ENCODE measurements at places on chromosomes 7 and 10.

DNA sequence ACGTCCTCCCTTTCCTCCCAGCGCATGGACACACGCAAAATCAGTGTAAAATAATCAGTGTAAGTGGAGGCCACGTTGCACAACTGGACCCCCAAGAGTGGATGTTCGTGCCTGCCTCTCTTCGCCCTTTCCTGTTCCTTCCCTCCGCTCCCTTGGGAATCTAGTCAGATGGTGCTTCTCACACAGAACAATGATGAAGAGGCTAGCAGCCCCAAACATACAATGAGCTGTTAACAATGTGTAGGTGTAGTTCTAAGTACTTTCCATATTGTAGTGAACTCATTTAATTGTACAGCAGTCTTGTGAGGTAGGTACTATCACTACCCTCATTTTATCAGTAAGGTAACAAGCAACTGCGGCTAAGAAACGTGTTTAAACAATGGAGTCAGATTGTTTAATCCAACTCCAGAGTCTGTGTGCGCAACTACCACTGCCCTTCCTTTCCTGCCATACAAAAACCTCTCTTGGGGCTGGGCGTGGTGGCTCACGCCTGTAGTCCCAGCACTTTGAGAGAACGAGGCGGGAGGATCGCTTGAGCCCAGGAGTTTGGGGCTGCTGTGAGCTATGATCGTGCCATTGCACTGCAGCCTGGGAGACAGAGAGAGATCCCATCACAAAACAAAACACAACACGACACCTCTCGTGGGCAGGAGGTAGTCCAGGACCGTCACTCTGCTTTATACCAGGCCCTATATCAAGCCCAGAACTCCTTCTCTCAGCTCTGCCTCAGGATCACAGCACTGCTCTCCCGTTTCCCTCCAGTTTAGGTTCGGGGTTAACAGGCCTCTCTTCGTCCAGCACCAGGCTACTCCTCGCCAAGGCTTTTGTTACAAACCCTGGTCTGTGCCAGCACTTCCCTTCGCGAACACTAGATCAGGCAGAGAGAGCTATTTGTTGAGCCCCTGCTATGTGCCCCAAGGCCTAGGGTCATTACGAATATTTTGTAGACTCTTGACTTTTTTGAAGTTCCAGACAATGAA, 1.1 kb downstream of the FKBP9 start:
- no peak for DNase-seq

DNA sequence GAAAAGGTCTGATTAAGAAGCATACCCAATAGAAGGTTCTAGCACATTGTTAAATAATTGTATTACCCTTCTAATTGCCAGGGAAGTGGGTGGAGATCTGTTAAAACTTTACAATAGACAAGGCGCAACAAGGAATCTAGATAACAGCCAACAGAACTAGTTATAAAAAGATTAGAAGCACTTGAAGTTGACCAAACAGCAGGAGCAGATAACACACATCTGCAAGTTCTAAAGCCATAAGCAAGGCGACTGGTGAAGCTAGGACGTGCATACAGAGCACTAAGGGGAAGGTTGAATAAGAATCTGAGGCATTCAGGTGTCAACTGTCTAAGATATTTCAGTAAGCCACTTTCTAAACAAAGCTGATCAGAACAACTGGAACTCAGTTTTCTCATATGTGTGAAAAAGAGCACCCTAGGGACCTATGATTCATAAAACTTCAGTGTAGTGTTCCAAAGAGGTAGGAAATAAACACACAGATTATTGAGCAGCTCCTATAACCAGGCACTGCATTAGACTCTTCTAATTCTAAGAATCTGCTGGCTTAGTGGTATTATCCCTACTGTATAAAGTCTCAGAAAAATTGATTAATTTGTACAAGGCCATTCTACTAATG, 111.2 kb downstream of the SAMD9 start:
- no peak for DNase-seq

GRCh38 chr7:94420328-94420727, 25.6 kb downstream of the COL1A2 start:
- no peak for DNase-seq

DNA sequence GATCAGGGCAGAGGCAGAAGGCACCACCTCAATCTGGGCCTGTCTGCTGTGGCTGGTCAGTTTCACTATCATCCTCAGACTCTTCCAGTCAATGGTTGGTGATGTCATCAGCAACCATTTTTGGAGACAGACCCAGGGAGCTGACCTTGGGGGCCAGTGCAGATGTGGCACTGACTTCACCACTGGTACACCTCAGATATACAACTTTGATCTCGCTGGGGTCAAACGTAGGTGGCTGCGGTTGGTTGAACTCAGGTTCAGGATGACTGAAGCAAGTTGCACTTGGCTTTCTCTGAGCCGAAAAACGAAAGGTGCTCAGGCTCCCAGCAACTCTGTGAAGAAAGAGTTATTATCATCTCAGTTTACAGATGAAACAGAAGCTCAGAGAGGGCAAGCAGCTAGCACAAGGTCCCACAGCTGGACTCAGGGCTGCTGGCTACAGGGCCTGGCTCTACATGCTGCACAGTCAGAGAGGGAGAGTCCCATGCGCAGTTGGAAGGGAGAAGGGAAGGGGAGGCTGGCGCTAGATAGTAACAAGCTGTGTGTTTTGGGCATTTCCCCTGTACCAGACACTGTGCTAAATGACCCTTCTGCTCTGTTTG, 27.2 kb downstream of the ANKRD16 start:
- no peak for DNase-seq

DNA sequence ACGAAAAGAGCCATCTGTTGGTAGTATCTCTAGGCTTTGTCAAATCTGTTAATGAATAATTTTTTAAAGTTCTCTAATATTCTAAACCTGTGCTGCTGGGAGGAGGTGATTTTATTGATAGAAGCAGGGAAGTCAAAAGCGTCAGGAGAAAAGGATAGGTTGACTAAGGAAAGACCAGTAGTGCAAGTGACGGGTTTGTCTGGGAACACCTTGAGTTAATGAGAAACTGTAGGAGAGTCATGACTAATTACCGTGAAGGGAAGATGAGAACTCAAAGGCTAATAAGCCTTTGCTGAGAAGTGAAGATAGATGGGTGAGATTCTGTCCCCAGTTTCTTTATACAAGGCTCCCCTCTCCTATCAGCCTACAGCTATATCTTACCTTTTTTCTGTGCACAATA, 5.0 kb upstream of the PDK4 start:
- no peak for DNase-seq

DNA sequence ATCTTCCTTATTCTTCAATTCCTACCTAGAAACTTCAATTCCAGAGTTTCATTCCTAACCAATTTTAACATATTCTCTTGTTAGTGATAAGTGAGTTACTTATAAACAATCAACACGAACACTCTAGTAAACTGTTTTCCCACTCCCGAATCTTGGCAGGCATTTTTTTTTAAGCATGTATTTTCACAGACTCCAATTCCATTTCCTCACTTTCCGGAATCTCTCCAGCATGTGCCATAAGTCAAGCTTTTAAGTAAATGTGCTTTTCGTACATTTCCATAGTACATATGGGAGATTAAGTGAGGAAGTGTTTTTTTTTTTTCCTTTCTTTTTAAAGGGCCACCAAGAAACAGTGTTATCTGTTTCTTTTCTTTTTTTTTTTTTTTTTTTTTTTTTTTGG, 89.1 kb downstream of the FGFR2 start:
- no peak for DNase-seq

- no peak for DNase-seq
Measured at GRCh38 chr10:115883372-115883771, 389.6 kb downstream of the GFRA1 start.

DNA sequence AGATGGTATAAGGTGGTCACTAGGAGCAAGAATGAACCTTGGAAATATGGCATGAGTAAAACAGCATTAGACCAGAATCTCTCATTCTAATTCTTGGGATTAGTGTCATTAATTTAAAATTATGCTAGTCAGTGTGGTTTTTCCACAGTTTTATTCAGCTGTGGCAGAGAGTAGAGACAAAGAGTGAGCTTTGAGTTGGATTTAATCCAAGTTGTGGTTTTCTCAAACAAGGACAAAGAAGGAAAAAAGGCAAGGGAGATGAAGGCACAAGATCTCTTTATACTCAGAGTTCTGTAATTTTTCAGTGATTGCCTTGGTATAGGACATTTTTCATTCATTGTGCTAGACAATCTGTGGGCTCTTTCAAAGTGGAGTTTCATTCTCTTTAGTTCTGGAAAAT, 28.2 kb upstream of the AKAP9 start:
- no peak for DNase-seq

DNA sequence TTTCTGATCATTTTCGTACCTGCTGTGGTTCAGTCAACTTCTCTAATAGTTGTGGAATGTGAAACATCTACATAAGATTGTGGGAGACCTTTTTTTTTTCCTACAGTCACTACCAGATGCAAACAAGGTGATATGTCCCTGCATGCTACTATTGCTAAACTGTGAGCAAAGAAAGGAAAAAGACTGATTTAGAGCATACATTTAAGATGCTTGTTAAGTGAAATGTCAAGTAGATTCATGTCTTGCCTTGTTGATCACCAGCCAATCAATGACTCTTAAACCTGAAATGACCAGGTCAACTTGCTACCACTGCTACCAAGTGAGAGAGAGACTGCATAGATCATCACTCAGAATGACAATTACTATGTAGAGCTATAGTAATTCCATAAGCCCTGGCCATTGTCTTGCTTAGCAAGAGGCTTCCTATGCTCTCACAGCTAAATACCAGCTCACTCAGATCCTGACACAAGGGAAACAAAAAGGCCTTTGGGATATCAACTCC, 84.3 kb upstream of the SKAP2 start:
- no peak for DNase-seq

Data from stimulated activated CD4-positive, alpha-beta T cell treated with anti-CD3 and anti-CD28 coated beads, TNF-alpha, amount 100 ng/mL, for 24 hours (primary cell).